ENCODE measurements at places on chromosomes 11 and 22. TPM values are rescaled to one million over a fixed set of nuclear protein-coding genes. Genes with fewer than 3 reads are reported as not detected.

Gene BATF2
- 4.8 TPM for polyA plus RNA-seq

Gene MSANTD4
- polyA plus RNA-seq, result 7.6 TPM

Gene DBX1
- polyA plus RNA-seq, result not detected

GRCh38 chr11:76314741-76315090 is 66.2 kb downstream of the THAP12 start:
- no peak for DNase-seq

DNA sequence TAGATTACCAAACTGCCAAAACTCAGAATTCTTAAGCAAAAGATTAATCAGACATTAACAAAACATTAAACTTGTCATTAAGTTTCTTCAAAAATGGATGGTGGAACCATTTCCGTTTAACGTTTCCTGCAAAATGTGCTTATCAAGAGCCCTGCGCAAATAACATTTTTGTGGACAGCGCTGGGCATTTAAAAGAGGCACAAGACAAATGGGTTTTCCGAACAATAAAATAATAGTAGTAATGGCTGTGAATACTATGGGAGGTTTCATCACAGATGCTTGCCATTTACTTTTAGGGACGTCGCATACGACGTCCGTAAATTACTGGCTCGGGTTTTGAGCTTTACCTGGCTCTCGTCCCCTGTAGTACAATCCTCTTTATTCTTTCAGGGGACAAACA is 1.1 kb downstream of the NPAT start:
- DNase-seq, result no peak

- no peak for DNase-seq
Measured at GRCh38 chr11:94023856-94024255, 2.7 kb downstream of the HEPHL1 start.

DNA sequence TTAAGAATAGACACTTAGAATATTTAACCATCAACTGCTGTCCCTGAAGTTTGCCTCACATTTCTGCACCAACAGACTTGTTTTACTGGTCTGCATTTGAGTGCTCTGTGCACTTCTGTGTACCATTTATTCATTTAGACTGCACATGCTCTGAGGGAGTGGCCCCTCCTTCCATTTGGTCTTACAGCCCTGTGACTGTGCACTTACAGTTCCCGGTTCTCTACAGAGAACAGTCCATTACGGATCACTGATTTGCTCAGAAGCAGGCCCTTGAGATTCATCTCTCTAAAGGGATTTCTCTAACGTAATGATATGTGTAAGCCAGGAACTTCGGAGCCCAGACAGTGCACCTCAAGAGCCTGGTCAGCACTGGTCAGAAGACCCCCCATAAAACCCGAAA is 247.3 kb upstream of the BLID start:
- no peak for DNase-seq

GRCh38 chr22:38570779-38571364 is 889 bp upstream of the DMC1 start:
- DNase-seq, result peak; percentile 24

DNA sequence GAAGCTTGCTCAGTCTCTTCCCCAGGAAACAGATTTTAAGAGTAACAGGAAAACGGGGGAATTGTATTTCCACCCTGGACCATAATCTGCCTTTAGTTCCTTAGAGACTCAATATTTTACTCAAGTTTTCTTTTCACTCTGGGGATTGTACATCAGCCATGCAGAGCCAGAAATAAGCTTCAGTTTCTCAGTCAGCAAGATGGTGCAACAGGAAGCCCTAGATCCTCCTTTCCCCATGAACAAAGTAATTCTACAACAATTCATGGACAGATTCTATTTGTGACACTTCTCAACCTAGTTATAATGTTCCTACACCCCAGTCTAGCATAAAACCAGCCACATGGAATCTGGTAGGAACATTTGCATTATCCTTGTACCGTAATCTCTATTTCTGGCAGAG is 24.7 kb downstream of the OR8B2 start:
- DNase-seq, result no peak

- no peak for DNase-seq
Measured at GRCh38 chr11:134759274-134759673, 347.2 kb upstream of the B3GAT1 start.

DNA sequence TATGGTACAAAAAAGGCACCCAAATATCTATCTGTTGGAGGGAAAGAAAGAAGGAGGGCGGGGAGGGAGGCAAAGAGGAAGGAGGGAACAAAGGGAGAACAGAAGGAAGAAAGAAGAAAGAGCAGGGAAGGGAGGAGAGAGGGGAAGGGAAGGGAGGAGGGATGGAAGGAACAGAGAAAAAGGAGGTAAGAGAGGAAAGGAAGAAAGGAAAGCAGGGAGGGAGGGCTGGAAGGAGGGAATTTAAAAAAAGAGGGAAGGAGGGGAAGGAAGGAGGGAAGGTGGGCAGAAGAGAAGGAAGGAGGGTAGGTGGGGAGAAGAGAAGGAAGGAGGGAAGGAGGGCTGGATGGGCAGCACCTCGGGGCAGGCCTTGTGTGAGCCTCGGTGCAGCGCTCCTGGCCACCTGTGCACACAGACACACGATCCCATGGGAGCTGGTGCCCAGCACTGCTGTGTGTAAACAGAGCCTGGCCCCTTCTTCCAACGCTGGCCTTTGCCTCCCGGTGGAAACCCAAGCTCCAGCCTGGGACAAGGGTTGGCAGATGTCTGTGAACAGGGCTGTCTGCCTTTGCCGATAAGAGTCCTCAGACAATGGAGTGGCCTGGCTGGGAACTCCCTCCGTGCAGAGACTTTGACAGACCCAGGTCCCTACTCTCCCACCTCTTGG is 23.2 kb downstream of the SMIM38 start:
- DNase-seq, result peak; percentile 55

DNA sequence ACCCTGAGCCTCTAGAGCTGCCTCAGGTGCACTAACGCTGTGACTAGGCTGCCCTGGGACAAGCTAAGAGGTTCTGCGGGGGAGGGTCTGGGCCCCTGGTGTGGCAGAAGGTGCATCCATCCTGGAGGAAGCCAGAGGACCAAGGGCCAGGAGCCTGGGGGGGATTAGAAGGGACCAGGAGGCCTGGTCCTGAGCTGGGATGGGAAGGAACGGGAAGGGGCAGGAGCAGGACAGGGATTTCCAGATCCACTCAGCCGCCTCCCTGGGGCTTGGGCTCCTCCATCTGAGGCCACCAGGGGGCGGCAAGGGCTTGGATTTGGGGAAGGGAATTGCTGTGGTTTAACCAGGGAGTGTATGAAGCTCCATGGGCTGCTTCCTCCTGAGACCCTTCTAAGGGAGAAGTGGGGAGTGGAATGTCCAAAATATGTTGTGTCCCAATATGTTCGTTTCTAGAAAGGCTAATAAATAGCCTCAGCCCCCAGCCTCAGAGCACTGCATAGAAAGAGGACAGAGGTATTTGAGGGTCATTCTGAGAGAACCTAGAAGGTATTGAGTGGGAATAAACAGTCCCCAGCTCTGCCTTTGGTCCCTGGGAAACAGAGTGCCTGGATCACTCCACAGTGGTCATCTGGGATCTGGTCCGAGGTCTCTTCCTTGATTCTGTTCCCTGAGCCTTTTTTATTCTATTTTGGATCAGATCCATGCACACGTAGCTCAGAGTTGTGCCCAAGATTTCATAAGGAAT is 17.4 kb upstream of the PRAME start:
- peak; percentile 50 for DNase-seq

- no peak for DNase-seq
Measured at GRCh38 chr11:78379039-78379670, 38.5 kb downstream of the GAB2 start.
